Sigmoid colon (tissue), 7 donors: ENCODE measurements at places on chromosomes 3 and 15. TPM values are rescaled to one million over a fixed set of nuclear protein-coding genes. Genes with fewer than 3 reads are reported as not detected.

- peak; percentile 85 for DNase-seq
Measured at GRCh38 chr15:43241100-43241499, 20.3 kb upstream of the EPB42 start.

DNA sequence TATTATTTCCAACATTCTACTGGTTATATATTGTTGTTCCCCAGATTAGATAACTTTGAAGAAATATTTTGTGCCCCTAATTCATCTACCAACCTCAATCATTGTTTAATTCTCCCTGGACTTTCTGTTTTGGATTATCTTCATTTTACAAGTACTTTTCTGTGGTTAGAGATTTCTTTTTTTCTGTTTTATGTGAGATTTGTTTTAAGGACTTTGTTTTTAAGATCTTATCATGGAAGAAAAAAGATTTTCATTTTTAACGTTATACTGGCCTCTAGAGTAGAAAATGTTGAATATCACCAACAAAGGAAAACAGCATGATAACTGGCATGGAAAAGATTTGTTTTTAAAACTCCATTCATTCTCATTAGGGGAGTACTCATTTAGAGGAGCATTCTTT lies 210.9 kb upstream of the KCNMB2 start:
- no peak for DNase-seq

GRCh38 chr3:42846685-42847522 lies 28.8 kb downstream of the CYP8B1 start:
- no peak for DNase-seq

DNA sequence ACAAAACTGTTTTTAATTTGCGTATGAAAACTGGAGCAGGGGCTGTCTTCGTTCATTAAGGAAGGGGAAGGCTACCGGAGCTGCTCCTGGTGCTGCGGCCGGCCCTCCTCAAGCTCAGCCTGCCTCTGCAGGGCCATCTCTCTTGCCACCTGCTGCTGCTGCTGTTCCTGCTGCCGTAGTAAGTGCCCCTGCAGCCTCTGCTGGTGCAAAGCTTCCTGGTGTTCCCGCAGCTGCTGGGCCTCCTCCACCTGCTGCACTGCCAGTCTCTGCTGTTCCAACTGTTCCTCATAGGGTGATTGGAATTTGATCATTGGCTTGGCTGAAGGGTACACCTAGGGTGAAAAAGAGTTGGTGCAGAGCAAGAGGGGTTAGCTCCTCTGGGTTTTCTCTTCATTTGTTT lies 66.0 kb downstream of the GOLIM4 start:
- no peak for DNase-seq

DNA sequence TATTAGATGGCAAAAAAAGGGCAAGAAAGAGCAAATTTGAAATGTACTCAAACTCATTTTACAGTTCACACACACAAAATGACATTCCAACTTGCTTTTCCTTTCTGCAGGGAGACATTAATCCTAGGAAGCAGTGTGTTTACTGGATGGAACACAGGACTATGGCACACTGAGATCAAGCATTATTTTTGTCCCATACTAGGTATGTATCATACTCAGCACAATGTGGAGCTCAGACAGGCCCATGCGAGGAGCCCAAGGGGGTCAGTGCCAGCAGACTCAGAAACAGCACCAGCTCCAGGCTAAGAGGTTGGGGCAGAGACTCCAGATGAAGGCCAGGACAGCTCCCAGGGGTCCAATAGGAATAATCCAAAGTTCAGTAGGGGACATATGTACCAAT lies 30.8 kb upstream of the SLC35G2 start:
- no peak for DNase-seq

GRCh38 chr3:65596571-65597225 lies 442.0 kb downstream of the MAGI1 start:
- DNase-seq, result no peak

GRCh38 chr3:6799264-6799915 lies 61.5 kb upstream of the GRM7 start:
- no peak for DNase-seq

Gene SLC9C1
- total RNA-seq, result not detected
